Cardiac muscle cell (in vitro differentiated cells and primary cell): ENCODE measurements at places on chromosomes 7 and 10.
A peak's percentile ranks its signal among the peaks of the same experiment; 100 is the strongest.

DNA sequence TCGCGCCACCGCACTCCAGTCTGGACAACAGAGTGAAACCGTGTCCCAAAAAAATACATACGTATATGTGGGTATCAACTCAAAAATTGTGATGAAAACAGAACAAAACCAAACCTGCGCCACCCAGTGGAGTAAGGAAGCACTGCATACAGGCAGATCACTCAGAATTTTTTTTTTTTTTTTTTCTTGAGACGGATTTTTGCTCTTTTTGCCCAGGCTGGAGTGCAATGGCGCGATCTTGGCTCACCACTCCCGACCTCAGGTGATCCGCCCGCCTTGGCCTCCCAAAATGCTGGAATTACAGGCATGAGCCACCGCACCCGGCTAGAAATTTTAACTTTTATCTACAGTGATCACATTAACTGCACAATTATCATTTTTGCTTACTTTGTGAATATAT, 9.1 kb upstream of the TMEM236 start:
- DNase-seq = peak; percentile 54

DNA sequence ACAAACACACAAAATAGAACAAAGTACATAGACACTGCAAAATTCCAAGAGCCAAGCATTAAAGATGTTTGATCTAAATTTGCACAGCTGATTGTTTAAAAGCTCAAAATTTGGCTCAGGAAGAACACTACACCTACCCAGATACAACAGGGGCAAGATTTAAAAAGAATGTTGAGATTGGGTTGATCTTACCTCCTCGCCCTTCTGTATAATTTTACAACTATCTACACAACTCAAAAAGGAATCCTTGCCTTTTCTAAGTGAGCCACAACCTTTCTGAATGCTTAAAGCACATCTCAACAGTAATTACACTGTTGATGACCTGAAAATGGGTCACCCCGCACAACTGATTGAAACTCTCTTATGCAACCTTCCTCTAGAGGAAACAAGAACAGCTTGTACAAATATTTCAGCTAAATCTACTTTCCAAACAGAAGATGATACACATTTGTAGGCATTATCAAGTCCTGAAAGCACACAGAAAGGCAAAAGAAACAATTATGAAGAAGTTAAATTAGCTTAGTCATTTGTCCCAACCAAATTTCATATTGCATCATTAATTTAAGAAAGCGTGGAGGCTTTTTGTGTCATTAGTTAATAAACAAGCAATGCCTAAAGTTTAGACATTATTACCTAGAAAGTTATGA, 75.5 kb downstream of the UBE2H start:
- no peak for DNase-seq

GRCh38 chr7:15688279-15688626, 1.8 kb upstream of the MEOX2 start:
- DNase-seq = no peak

DNA sequence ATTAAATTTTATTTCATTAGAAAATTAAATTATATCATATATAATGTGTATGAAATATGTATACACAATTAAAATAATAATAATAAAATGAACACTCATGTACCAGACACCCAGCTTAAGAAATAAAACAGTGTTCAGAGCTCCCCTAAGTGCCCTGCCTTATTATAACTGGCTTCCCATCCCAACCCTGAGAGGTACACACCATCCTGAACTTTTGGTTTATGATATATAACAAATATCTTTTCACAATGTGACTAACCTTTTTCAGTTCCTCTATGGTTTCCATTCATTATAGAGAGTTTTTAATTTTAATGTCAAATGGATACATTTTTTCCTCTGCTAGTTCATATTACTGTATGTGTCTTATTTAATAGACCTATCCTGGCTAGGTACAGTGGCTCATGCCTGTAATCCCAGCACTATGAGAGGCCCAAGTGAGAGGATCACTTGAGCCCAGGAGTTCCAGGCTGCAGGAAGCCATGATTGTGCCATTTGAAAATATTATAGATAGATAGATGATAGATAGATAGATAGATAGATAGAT, 24.0 kb upstream of the STEAP2 start:
- DNase-seq = no peak

- DNase-seq = no peak
Observed at GRCh38 chr10:86644152-86644793, 10.1 kb upstream of the OPN4 start.

DNA sequence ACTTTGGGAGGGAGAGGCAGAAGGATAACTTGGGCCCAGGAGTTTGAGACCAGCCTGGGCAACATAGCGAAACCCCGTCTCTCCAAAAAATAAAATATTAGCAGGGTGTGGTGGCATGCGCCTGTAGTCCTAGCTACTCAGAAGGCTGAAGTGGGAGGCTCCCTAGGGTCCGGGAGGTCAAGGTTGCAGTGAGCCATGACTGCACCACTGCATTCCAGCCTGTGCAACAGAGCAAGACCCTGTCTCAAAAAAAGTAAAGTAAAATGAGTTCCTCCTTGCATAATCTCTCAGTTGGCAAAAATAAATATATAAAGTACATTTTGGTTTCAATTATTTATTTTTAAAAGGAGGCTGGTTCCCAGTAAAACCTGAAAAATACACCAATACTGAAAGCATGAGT, 11.8 kb downstream of the NANOS1 start:
- DNase-seq = no peak

- DNase-seq = no peak
Observed at GRCh38 chr7:21585070-21585724, 42.4 kb downstream of the DNAH11 start.

DNA sequence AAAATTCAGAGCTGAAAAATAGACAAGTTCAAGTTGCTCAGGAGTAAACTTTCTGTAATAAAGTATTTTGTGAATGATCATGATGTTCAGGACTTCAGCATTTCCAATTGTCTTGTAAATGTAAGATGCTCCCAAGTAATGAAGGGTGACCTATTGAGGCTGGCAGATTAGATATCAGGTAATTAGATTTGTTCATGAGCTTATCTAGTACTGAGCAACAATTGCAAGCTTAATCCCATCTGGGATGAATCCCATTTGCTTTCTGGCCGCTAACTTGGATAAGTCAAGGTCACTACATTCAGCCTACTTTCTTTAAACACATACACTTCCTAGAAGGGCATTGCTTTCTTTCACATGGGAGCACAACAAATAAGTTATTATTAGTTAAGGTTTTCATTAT, 82.4 kb upstream of the ITGB1 start:
- DNase-seq = no peak

GRCh38 chr7:106331441-106332175, 46.8 kb upstream of the NAMPT start:
- DNase-seq = no peak

GRCh38 chr10:92830478-92831389, 17.6 kb upstream of the EXOC6 start:
- no peak for DNase-seq

GRCh38 chr7:16619979-16620408, 25.6 kb downstream of the ANKMY2 start:
- no peak for DNase-seq

DNA sequence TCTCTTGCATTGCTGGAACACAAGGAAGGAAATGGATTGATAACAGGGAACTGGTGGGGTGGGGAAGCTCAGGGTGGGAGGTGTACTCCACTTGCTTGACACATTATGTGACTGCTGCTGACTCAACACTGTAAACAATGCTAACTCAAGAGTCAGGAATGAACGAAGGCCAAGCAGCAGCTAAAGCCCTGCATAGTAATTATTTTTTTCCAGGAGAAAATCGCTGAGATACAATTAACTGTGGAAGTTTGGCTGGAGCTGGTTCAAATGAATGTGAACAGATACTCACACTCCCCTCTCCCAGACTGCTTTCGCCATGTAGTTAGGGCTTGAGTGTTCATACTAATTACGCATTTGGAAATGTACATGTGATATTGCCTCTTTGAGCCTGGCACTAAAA, 170.9 kb upstream of the AOAH start:
- DNase-seq = peak; percentile 18

GRCh38 chr10:31404640-31405039, 85.6 kb downstream of the ZEB1 start:
- peak; percentile 76 for DNase-seq
